Cerebellar nuclear complex (tissue), 1 donor: ENCODE measurements at places on chromosomes 2 and 18.

- DNase-seq, result no peak
Observed at GRCh38 chr2:172962824-172963223, 112.8 kb upstream of the MAP3K20 start.

GRCh38 chr2:55224761-55225261 is 7.3 kb downstream of the CLHC1 start:
- no peak for DNase-seq

- DNase-seq, result no peak
Observed at GRCh38 chr18:48049757-48050156, 119.3 kb upstream of the SMAD2 start.

DNA sequence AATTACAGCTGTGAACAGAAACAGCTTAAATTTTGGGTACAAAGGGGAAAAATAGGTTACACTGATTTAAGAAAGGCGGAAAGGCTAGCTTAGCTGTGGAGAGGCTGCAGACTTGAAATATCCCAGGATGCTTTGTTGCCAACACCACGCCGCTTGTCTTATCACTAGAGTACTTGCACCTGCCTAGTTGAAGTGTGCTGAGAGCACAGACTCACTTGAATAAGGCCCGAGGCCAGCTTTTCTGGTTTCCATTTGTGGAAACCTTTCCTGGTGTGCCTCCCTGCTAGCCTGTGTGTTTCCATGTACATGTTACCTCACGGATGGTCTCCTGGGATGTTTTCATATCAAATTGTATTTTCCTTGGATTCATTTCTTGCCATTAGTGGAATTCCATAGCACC is 3.2 kb downstream of the CABLES1 start:
- DNase-seq, result no peak

GRCh38 chr18:13136904-13137669 is 81.5 kb upstream of the LDLRAD4 start:
- DNase-seq, result no peak

GRCh38 chr2:120861576-120862191 is 126.0 kb downstream of the GLI2 start:
- DNase-seq, result no peak

DNA sequence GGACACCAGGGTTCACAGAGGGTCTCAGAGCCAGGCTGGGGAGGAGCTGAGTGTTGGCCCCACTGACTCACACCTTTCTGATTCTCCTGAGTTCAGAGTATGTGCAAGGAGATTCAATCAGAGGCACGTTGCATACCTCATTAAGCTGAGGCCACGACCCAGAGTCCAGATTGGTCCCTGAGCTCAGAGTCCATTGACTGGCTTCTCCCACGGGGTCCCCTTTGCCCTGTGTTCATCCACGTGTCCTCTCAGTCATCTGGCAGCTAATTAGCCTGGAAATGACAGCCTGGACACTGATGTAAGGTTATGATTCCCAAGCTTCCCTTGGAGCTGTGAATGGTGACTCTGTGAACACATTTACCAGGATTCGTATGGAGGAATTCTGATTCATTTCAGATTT is 267.2 kb downstream of the SH3BP4 start:
- DNase-seq, result no peak
